ENCODE measurements at places on chromosomes 12 and 14.

DNA sequence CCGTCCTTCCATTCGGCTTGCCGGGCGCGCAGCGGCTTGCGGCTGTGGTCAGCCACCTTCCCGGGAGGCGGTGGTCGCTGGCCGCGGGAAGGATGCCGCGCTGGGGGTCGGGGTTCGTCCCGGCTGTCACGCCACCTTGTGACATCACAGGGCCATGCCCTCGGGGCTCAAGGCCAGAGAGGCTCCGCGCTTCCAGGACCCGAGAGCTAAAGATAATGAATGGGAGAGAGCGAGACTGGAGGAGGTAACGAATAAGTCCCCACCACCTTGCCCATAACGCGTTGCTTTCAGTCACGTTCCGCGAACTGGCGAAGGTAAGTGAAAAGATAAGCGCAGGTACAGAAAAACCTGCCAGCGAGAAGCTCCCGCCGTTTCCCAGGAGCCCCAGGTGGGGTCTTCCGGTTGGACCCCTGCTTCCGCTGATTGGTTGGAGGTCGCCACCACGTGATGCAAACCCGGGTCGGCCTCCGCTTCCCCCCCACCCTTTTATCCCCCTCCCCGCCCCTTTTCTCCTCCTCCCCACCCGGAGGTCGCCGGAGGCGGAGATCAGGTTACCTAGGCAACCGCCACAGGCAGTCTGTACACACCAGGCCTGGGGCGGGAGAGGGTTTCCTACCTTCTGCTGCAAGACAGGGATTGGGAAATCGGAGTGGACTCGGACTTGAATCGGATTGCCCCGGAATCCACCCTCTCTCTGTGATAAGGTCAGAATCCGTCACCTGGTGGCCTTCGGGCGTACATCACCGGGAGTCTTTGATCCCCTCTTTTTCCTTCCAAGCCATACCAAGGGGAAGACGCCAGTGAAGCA is at the start of gene LRRC9:
Gene LRRC9 (plus strand): TSS at position 575 of the 808 bp plus-strand sequence.
- peak; percentile 33 for DNase-seq

DNA sequence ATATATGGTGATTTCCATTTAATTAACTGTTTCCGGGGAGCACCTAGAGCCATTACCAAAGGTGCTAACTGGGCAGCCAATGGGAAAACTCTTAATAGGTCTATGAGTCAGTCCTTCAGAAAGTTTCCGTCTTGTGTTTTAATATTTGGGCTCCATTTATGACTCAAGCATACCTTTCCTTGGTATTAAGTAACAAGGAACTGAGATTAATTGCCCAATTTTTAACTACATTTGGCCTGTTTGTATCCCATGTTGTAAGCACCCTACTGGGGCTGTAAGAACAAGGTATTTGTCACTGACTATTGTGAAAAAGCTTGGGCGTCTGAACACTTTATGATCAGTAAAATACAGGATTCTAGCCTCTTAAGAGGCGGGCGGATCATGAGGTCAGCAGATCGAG is 62.8 kb upstream of the FOXN3 start:
- no peak for DNase-seq

DNA sequence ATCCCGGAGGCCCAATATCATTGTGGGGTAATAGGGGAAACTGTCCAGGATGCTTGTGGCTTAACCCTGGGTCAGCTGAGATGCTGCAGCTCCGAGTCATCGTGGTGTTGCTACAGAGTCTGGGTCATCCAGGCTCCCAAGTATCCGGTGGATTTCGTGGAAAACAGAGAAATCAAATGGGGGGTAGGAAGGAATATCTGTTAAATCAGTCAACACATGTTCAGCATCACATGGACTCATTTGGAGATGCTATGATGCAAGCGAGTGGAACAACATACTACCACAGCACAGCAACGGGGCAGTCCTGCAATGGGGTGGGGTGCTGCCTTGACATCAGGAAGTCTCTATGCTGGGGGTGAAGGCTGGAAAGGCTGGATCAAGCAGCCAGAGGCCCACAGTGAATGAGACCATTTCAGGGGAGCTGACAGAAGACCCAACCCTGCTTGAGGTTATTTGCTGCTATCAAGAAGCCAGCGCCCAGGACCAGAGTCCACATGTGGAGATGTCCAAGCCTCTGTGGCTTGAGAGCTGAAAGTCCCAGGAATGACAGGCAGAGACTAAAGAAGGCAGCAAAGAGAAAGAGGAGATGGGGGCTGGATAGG is 22.9 kb downstream of the VDR start:
- DNase-seq = no peak

DNA sequence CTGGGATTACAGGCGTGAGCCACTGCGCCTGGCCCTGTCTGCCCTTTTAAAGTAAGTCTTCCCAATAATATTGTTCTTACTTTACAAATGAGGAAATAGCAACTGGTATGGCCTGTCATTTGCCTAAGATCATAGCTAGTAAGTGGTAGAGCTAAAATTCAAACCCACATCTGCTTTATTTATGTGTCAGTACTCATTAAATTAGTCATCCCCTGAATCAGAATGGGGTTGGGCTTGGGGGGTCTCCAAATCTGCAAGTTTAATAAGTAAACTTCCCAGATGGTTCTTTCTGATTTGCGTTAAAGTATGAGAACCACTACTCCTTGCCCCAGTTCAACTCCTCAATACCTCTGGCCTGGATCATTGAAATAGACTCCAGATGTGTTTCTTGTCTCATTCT is 96.2 kb downstream of the FAR2 start:
- no peak for DNase-seq

DNA sequence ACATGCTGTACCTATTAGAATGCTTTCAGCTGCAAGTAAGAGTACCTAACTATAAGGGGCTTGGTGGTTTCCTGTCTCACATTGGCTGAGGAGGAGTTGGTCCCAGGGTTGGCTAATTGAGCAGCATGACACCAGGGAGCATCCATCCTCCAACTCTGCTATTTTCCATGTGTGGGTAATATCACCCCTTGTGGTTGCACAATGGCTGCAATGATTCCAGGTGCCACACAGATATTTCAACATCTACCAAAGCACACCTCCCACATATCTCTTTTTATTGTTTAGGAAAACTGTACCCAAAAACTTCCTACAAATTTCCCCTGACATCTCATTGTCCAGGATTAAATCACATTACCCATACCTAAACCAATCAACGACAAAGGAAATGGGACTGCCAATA is 118.0 kb upstream of the EEA1 start:
- no peak for DNase-seq

Measured in NCI-H446 (cell line).